ENCODE measurements at places on chromosomes 13 and 19.

DNA sequence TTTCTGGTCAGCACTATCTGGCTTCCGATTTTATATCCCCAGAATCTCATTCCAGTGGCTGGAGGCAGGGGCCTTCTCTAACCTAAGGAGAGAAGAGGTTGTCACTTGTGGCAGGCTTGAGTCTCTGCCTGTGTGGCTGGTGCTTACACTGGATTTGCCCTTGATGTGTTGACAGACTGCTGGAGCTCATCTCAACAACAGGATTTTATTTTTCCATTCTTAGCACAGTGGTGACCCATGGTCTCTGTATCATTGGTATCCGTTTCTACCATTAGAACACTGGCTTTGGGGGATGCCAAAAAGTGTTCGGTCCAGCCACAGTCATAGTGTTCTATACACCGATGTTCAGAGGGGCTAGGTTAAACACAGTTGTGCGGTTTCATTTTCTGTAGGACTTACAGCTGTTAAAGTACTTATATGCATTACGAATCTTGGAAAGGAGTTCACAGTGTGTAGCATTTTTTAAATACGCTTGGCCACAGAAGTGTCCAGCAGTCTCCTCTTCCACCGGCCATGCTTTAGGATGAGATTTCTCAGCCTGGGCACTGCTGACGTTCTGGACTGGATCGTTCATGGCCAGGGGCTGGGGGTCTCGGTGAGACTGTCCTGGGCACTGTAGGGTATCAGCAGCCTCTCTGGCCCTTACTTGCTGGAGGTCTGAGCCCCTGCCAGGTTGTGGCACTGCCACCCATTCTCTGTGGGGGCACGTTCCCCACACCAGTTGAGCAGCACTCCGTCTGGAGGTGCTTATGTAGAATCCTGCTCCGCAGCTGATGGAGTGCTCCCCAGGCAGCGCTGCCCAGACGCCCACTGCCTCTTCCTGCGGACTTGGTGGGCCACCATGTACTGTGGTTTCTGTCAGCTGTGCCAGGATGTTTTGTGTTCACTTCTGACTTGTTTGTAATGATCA lies 41.4 kb upstream of the TEX29 start:
- DNase-seq, result no peak

DNA sequence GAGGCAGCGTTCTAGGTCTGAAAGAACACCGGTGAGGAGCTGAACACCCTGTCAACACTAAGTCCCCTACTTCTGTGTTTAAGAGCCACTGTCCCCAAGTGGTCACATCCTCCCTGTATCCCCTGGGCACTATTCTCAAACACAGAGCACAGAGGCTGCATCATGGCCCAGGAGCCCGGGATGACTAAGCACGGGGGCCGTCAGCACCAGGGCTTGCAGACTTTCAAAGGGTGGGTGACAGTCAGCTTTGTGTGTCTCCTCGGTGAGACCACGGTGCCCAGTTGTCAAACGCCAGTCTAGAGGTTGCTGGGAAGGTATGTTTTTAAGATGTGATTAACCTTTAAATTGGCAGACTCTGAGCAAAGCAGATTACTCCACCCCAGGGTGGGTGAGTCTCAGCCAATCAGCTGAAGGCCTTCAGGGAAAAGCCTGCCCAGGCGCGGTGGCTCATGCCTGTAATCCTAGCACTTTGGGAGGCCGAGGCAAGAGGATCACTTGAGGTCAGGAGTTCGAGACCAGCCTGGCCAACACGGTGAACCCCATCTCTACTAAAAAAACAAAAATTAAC lies 8.0 kb downstream of the MAP2K2 start:
- DNase-seq, result no peak

GRCh38 chr19:55087542-55087901 lies 11.9 kb downstream of the EPS8L1 start:
- DNase-seq, result no peak

- no peak for DNase-seq
Measured at GRCh38 chr19:47711652-47712242, 1.5 kb upstream of the EHD2 start.

DNA sequence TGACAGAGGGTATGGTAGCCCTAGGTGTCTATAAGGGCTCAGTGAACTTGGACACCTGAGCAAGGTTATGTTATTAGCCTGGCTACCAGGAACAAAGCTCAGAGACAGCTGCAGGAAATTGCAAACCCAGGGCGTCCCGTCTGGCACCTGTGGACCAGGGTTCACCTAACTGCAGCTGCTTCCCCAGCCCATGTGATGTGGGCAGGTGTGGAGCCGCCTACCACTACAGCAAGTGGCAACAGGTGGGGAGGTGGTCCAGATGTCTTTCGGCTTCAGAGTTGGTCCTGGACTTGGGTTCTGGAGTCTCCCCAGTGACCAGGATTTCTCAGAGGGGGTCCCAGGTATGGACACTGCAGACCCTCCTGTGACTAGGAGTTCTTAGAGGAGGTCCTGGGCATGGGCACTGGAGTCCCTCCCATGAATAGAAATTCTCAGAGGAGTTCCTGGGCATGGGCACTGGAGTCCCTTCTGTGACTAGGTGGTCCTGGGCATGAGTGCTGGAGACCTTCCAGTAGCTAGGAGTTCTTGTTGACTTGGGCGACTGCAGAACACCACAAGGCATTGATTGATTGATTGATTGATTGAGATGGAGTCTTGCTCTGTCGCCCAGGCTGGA lies 25.2 kb downstream of the ACTL9 start:
- no peak for DNase-seq

GRCh38 chr13:50609011-50609410 lies 234.5 kb downstream of the DLEU7 start:
- no peak for DNase-seq

GRCh38 chr13:33692531-33692930 lies 125.4 kb upstream of the RFC3 start:
- DNase-seq, result no peak

DNA sequence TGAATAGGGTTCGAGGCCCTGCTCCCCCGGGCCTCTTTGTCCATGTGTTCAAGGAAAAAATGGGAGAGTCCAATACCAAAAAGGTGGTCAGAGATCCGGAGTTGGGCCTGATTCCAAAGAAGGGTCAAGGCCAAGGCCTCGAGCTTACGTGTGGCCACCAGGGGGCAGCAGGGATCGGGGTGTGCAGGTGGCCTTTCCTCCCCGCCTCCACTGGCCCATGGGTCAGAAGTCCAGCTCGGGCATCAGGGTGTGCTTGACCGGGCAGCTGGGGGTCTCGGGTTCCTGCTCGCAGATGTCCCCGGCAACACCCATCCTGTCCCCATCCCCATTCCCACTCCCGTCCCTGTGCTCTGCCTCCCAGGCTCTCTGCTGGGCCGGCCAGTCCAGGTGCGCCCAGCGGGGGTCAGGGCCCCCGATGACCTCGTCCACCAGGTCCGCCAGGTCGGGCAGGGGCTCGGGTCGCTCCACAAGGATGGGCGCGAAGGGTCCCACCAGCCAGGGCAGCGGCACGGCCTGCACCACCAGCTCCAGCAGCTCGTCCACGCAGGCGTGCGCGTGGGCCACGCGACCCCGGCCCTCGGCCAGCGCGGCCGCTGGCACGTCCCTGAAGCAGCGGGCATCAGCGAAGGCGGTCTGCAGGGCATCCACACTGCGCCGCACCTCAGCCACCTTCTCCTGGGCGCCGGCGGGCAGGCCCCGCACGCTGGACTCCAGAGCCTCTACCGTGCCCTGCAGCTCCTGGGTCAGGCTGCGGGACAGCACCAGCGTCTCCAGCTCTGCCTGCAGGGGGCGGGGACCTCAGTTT lies 5.2 kb upstream of the PLIN4 start:
- DNase-seq, result no peak

GRCh38 chr19:55901369-55902079 lies 30.6 kb downstream of the NLRP13 start:
- no peak for DNase-seq

- no peak for DNase-seq
Measured at GRCh38 chr19:33677745-33678426, 56.1 kb downstream of the CHST8 start.

DNA sequence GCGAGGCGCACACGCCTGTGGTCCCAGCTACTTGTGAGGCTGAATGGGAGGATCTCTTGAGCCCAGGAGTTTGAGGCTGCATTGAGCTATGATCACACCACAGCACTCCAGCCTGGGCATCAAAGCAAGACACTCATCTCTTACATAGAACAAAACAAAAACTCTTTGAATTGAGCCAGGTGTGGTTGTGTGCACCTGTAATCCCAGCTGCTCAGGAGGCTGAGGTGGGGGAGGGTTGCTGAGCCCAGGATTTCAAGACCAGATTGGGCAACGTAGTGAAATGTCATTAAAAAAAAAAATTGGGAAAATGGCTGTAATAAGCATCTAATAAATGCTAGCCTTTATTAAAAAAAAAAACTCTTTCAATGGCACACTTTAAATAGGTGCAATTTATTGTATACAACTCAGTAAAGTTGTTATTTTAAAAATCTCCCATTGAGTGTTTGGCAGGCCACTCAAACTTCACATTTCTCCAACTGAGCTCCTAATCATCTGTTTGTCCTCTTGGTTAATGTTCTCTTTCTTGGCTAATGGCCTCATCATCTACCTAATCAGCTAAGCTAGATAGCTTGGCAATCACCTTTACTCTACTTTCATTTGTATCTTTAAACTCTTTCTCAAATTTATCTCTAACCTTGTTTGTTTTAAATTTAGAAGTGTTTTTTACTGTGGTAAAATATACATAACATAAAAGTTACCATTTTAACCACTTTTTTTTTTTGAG lies 28.1 kb upstream of the HMGB1 start:
- no peak for DNase-seq

DNA sequence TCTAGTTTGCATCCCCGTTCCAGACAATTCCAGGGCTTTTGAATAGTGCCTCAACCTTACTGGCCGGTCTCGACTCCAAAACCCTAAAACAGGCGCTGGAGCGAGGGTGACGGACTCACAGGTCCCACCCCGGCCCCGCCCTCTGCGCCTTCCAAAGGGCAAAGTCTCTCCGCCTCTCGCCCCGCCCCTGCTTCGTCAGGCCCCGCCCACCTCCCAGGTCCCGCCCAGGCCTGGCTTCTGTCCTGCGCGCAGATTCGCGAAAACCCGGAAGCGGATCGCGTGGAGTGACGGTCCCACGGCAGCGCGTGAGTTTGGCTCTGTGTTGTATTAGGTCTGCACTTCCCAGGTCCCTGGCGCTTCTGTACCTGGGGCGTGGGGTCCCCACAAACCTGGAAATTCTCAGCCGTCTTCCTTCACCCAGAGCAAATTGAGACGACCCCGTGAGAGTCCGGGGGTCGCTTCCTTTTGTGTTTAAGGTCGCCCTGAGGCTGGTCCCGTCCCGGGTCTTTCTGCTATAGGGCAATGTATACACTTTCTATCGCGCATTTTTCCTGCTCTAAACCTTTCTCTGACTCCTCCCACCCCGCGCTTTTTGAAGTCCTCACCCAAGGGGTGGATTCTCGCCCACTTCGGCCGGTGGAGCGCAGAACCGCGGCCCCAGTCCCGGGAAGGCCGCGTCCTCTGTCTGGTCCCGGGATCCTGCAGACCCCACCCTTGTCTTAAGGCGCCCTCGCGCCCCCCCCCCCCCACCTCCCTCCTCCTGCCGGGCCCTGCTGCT lies at the start of gene ZNF813:
ZNF813 (plus strand) TSS at position 249 of the 778 bp plus-strand sequence. CDS start 16,090 bp downstream, outside the sequence.
- DNase-seq, result peak; percentile 97

- no peak for DNase-seq
Measured at GRCh38 chr13:27405546-27406134, 18.8 kb upstream of the GTF3A start.

DNA sequence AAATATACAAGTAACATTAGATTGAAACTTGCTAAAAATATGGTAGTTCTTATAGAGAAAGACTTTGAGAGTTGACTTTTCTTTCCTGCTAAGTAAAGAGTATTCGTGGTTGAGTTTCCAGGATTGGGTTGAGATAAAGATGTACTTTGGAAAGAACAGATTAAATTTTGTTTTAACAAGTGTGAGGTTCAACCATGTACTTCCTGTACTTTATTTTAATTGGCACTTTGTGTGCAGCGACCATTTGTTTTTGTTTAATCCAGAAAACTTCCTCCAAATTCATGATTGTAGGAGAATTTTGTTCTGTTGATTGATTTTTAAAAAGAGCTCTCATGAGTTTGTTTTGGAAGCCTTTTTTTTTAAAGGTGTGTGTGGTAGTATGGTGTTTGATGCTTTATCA lies 46.9 kb downstream of the PAN3 start:
- no peak for DNase-seq

DNA sequence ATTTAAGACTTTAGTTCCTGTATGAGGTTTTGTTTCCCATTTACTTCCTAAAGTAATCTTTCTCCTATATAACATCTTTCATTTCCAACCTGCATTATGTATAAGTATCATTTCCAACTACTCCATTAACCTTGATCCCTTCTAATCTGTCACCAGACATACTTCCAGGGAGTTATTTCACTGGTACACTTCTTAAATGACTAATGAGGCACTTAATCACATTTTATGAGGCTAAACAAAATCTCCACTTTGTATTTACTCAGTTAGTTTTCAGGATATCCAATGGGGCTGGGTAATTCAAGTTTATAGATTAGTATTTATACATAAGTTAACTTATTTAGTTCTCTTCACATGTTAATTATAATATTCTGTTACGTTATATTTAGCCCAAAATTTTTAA lies 634.7 kb downstream of the PCDH17 start:
- no peak for DNase-seq

- DNase-seq, result no peak
Measured at GRCh38 chr13:25923217-25924085, 128.4 kb downstream of the SHISA2 start.

DNA sequence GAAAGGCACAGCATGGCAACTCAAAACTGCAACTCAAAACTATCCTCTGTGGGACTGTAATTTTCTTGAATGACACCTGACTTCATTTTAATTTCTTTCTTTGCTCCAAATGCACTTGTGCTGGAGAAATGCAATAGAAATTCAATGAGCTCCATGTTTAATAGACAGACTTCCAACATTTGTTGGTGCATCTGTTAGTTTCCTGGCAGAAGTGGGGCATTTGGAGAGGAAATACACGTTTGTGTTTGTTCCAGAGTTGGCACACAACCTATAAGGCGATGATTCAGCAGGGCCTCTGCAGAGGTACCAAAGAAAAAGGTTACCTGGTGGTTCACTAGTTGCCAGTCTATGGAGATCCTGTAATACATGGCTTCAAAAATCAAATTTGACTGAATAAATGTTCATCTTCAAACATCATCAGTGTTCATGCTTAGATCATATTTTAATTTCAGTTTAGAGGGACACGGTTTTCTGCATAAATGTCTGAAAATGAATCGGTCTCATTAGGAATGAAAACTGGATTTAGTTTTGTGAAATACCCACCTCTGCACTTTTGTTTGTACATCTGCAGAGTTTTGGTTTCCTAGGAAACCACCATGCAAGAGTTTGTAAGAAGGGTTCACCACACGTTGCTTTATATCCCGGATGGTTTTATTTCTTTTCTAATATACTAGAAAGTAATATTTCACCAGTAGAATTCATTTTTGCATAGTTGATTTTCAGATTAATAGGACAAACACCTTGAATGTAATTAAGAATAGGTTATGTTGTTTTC lies 21.8 kb upstream of the OBI1 start:
- no peak for DNase-seq

- no peak for DNase-seq
Measured at GRCh38 chr13:39144941-39145533, 106.8 kb downstream of the NHLRC3 start.

Data from stimulated activated CD4-positive, alpha-beta T cell treated with anti-CD3 and anti-CD28 coated beads, Interleukin-1b, Interleukin-23, amount 100 ng/mL, for 1 hour (primary cell).